ENCODE measurements at places on chromosomes 7 and 10. TPM values are rescaled to one million over a fixed set of nuclear protein-coding genes. Genes with fewer than 3 reads are reported as not detected.

UCMA gene
- polyA plus RNA-seq = not detected

IFIT5 gene
- polyA plus RNA-seq = 11.0 TPM

LRMDA gene
- polyA plus RNA-seq = 48.6 TPM

MINDY3 gene
- 22.2 TPM for polyA plus RNA-seq

LANCL2 gene
- 9.9 TPM for polyA plus RNA-seq

DNA sequence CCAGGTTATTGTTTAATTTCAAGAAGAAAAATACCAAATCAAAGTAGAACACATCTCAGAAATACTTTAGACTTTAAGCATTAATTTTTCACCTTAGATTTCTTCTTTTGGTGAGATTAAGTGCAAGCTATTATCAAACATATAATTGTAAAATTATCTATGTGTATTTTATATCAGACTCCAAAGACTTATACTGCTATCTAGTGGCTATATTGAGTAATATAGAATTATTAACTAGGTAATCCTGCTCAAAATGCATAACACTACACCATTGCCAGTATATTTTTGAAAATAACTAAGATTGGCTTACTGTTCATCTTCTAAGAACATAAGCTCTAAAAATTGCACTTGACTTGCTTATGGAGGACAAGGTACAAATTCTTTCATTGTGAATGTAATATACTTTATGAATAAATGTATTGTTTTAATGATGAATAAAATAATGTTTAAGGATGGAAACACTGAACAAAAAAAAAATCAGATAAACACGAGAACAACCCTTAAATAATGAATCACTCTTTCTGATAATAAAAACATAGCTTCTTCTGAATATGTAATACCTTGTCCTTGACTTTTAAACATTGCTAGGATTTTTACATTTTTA lies 86.7 kb upstream of the GNAI1 start:
- DNase-seq = no peak

NEUROD6 gene
- polyA plus RNA-seq = not detected

DNA sequence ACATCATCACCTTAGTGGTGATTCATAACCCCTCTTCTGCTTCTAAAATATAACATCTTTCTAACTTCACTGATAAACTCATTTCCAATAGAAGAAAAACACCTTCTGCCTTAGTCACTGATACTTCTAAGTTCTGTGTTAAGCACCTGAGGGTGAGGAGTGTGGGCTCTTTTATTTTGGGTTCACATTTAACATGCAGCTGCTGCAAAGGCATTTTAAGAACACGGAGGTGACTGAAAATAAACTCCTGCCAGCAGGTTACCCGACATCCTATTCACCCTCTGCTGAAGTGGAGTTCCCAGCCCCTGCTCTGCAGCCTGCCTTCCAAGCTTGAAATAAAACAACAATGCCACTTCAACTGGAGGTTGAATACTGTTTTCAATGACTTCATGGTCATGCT lies 202.9 kb upstream of the PLXNA4 start:
- no peak for DNase-seq

DNA sequence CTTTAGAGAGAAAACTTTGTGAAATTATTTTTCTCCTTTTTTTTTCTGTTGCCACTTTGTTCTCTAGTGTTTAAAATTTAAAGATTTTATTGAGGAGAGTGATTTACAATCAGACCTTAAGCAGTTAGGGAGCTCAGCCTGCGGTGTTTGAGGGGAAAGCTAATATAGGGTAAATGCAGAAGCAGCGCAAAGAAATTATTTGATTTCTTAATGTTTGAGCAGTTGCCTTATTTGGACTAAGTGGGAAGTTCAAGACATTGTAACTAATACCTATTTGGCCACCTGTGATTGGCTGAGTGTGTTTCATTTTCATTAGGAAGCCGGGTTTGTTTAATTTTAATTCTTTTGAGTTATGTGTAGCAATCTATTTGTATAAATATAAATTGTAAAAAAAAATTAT lies 25.3 kb downstream of the WAC start:
- DNase-seq = no peak

GRCh38 chr7:103338864-103339263 lies 5.7 kb downstream of the DNAJC2 start:
- no peak for DNase-seq

DNA sequence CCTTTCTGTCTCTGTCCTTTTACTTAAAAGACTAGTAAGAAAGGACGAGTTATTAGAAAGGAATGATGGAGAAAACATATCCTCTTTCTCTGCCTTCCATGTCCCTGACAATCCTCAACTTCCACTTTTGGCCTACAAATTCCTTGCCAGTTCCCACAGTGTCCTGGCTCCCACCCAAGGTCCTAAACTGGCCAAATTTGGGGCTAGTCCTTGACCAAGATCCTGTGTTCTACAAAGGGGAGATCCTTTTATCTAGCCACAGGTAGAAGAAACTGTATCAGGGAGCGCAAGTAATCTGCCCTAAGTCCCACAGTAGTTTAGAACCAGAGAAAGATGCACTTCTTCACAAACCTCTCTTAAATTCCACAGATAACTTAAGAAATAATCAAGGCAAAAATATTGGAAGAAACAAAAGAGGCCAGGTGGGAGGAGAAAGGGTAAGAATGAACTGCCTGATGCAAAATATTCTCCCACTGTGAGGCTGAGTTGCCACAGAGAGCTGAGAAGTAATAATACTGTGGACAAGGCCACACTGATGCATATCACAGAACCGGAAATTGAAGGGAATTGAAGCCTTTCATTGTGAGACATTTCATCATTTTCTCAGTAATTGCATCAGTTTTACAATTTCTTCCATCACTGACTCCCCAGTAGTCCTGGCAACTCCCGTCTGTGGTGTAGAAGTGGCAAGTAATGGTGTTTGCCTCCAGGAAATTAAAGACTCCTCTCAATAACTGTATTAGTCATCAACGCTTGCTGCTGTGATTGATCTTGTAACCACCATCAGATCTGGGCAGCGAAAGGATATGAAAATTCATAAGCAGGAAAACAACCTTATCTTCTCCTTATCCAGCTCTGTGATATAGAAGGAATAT lies 47.2 kb downstream of the DNAJC12 start:
- DNase-seq = no peak

GRCh38 chr10:129544205-129545202 lies 77.5 kb downstream of the MGMT start:
- no peak for DNase-seq

CDNF gene
- 2.3 TPM for polyA plus RNA-seq

DNA sequence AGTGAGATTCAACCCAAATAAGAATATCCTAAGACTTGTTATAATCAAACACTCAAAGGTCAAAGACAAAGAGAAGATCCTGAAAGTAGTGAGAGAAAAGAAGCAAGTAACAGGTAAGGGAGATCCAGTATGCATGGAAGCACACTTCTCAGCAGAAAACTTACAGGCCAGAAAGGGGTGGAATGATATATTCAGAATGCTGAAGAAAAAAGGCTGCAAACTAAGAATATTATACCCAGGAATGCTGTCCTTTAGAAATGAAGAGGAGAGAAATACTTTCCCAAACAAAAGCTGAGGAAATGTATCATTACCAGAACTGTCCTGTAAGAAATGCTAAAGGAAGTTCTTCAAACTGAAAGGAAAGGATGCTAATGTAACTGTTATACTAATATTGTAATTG lies 12.6 kb upstream of the ZNF746 start:
- DNase-seq = no peak

- DNase-seq = peak; percentile 52
These were observed 33.4 kb downstream of the ADAP1 start for GRCh38 chr7:921071-921461.

DNA sequence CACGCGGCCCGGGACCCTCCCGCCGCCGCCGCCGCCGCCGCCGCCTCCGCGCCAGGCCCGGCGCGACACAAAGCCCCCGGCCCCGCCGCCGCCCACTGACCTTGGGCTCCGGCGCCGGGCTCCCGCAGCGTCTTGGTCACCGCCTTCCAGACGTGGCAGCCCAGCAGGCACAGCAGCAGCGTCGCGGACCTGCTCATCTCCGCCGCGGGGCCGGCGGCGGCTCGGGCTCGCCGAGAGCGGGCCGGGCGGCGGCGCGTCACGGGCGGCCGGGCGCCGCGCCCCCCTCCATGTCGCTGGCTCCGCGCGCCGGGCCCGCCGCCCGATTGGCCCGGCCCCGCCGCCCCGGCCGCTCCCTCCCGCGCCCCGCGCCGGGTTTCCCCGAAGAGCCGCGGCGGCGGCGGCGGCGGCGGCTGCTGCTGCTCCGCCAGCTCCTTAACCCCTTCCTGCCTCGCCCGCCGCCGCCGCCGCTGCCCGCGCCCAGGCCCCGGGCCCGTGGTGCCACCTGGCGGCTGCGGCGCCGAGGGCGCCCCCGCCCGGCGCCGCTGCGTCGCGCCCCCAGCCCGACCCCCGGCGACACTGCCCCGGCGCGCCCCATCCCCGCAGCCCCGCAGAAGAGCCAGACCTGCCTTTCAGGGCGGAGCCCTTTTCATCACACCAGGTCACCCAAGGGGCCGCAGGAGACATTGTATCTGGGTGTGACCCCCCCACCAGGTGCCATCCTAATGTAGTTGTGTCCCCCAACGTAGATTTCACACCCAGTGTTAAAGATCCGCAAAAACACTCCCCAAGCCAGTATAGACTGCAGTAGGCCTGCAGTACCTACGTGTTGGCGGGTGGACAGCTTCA lies at the start of gene FAM171A1:
TSS of gene FAM171A1 (minus strand) at position 434 of the 846 bp plus-strand sequence. CDS start at position 197, 237 bp downstream.
- peak; percentile 79 for DNase-seq

GRCh38 chr10:11204351-11204942 lies 186.8 kb downstream of the CELF2 start:
- peak; percentile 73 for DNase-seq

DNA sequence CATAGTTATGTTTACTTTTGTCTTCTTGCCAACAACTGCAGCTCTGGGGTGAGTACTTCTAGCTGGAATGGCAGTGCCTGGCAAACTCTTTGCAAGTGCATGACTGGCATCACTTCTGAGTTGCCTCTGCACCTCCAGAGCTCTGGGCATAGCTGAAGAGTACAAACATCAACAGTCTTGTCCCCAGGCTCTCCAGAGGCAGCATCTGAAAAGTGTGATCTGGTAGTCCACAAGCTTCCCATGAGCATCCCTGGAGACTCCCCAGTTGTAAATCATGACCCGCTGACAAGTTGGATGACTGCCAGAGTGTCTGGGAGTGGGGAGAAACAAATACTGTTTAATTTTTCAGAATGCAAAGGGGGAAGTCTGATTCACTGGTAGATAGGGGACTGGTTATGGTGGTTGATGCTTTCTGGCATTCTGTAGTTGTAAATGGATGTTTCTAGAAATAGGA lies 138.9 kb upstream of the CDK13 start:
- DNase-seq = no peak

GRCh38 chr7:29192323-29192722 lies 2.3 kb upstream of the CHN2 start:
- no peak for DNase-seq

DNA sequence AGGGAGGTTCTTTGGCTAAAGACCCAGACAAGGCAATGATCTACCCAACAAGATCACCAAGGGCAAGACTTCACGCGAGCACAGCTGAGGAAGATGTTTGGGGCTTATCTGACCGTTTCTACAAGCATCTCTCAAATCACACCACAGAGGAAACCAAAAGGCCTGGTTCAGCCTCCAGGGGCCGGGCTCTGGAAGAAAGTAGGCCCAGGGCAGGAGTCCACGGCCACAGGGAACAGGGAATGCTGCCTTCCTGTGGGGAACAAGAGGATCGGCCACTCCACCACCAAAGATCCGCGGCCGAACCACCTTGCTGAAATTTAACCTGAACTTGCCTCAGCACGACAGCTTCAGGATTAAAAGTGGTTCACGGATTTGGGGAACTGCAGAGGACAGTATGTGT lies 332.5 kb downstream of the PTPRN2 start:
- DNase-seq = no peak

BTBD16 gene
- polyA plus RNA-seq = 0.34 TPM

DNA sequence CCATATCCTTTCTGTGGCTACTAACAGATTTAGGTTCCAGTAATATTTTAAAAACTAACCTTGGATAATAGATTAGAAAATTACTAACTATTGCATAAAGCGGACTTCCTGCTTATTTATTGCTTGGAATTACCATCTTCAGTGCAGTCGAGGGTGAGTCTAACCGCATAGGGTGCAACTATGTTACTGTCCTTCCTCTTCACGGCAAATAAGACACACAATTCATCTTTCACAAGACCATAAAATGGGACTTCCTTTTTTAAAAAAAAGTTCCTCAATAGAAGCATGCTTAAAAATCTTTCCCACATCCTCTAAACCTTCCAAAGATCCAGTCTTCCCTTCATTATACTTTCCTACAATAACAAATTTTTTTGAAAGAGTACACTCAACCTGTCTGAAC lies 2.1 kb downstream of the SLC25A40 start:
- DNase-seq = no peak

INHBA gene
- 0.49 TPM for polyA plus RNA-seq

SEMA3D gene
- polyA plus RNA-seq = 0.82 TPM

GRCh38 chr10:101781655-101781983 lies 1.6 kb downstream of the NPM3 start:
- no peak for DNase-seq

DNA sequence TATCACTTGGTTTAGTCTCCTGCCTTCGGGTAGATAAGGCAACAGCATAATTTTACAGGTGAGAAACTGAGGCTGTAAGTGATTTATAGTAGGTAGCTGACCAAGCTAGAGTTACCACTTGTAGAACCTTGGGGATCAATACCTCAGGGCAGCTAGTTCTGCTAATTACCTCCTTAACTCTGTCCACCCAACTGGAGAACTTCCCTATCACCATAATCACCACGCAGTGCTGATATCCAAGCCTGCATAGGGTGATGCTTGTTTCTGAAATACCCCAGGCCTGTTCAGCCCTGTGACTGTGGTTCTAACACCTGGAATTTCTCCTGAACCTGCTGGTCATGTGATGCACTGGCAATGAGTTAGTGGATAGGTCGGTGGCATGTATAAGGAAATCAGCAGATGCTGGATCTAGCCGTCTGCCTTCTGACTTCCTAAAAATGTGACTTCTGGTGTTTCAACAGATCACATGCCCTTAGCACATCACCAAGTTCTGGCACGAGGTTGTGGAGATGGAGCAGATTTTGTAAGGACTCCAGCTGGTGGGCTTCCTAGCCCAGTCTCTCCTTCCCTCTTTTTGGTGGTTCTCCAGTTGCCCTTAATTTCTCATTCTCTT lies 15.3 kb downstream of the PLAU start:
- no peak for DNase-seq

PTPRN2 gene
- polyA plus RNA-seq = 6.2 TPM

MGAM2 gene
- not detected for polyA plus RNA-seq

DIP2C gene
- polyA plus RNA-seq = 6.2 TPM

BAMBI gene
- polyA plus RNA-seq = 21.1 TPM

DNA sequence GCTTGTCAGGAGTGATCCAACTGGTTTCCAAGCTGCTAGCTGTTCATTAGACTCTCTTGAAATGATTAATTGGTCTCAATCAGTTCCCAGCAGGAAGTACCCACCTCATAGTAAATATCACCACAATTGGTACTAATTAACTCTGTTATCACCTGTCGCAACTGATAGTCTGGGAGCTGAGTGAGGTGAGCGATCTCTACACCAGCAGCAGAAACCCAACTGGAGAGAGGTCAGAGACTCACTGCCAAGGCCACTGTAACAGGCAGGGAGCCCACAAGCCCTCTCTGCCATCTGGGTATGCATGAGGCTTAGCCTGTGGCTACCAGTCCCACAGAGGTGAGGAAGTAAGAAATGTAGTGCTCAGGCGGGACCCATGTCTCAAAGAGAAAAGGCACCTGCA lies 245.5 kb downstream of the DYNC1I1 start:
- no peak for DNase-seq
